ENCODE measurements at places on chromosomes 6 and 20.

GRCh38 chr6:30000156-30000791, 57.9 kb downstream of the HLA-A start:
- DNase-seq, result no peak

DNA sequence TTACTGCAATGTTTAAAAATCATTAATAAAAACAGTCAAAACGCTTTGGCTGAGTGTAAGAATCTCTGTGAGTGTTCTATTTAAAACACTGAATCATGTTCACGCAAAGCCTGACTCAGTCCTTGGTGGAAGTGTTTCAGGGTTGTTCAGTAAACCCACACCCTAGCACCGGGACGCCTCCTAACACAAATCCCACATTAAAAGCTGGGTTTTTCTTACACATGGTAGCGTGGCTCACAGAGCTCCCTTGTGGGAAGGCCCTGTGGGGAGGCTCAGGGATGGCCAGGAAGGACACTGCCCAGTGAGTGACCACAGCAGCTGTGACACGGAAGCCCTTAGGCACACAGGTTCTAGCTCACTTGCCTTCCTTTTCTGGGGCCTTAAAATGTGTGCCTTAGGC, 80.2 kb downstream of the GMPR start:
- DNase-seq, result no peak

- no peak for DNase-seq
These were observed 9.2 kb downstream of the ENTPD6 start for GRCh38 chr20:25204550-25205276.

DNA sequence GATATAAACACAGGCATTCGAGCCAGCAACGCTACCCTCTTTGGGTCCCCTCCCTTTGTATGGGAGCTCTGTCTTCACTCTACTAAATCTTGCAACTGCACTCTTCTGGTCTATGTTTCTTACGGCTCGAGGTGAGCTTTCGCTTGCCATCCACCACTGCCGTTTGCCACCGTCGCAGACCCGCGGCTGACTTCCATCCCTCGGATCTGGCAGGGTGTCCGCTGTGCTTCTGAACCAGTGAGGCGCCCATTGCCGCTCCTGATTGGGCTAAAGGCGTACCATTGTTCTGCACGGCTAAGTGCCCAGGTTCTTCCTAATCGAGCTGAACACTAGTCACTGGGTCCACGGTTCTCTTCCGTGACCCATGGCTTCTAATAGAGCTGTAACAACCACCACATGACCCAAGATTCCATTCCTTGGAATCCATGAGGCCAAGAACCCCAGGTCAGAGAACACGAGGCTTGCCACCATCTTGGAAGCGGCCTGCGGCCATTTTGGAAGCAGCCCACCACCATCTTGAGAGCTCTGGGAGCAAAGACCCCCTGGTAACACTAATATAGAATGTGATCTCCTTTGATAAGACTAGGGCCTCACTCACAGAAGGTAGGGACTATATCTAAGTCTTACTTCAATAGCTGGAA, 973 bp downstream of the UBD start:
- DNase-seq, result no peak

- DNase-seq, result no peak
These were observed 25.5 kb upstream of the MANEA start for GRCh38 chr6:95551678-95552324.

GRCh38 chr6:158561321-158561884, 1.5 kb downstream of the TMEM181 start:
- DNase-seq, result no peak

- DNase-seq, result no peak
These were observed 280.8 kb downstream of the CENPW start for GRCh38 chr6:126620719-126621118.

- no peak for DNase-seq
These were observed 454.8 kb downstream of the PHF3 start for GRCh38 chr6:64090352-64090751.

- DNase-seq, result no peak
These were observed 53.1 kb downstream of the BMP7 start for GRCh38 chr20:57213291-57213690.

GRCh38 chr6:79724816-79725215, 93.7 kb downstream of the SH3BGRL2 start:
- no peak for DNase-seq

GRCh38 chr20:5171064-5171789, 44.4 kb downstream of the CDS2 start:
- no peak for DNase-seq

DNA sequence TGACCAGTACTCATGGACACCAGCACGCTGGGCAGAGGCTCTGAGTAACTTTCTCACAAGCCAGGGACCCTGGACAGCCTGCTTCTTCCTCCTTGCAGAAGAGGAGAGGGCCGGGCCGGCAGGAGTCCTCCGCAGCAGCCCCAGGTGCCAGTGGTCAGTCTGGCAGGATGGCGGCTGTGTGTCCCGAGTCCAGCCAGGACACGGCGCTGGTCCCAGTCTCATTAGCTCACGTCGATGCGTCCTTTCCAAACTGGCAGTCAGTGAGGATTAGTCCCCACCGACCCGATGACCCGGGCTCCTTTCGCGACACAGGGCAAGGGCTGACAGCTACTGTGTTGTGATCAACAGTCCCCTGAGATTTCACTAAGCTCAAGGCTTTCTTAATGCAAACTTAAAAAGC, 267.0 kb downstream of the TAF4 start:
- DNase-seq, result no peak

- no peak for DNase-seq
These were observed 48.7 kb downstream of the YTHDF1 start for GRCh38 chr20:63167026-63167917.

DNA sequence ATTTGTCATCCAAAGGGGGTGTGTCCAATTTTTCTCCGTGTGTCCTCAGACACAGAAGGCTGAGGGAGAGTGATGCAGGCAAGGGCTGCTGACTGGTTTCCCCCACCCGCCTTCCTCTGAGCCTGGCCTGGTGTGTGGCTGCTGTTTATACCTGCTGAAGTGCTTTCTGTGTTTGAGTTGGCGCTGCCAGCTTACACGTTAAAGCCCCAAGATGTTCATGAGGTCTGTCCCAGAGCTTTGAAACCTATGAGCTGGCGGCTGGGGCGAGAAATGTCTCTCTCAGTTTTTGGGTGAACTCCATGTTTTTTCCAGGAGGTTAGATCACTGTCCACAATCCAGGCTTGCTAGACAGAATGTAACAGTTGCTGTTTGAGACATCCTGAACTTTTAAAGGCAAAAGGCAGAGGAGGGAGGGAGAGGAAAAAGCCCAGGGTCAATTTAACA, 69.0 kb upstream of the CCN2 start:
- peak; percentile 3 for DNase-seq

GRCh38 chr6:151068761-151069312, 170.9 kb upstream of the AKAP12 start:
- DNase-seq, result no peak

DNA sequence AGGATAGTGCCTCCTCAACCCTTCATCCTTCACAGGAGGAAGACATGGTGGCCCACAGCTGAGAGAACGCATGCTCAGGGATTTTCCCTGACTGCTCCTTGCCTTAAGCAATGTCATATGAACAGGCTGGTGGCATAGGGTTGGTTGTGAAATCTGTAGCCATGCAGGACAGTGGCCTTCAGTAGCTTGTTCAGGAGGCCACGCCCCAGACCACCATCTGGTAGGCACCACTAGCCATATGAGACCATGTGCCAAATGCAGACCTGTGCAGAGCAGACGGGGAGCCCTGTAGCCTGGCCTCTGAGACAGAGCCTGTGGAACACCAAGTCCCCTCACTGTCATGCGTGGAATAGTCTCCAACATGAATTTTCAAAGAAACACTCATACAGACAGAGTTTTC, 76.5 kb downstream of the ADTRP start:
- no peak for DNase-seq

GRCh38 chr6:31952140-31952805, 6.4 kb downstream of the CFB start:
- no peak for DNase-seq

- DNase-seq, result no peak
These were observed 228.0 kb downstream of the PLCB1 start for GRCh38 chr20:8360035-8360434.

- DNase-seq, result no peak
These were observed 445 bp downstream of the RAB32 start for GRCh38 chr6:146543940-146544615.

- DNase-seq, result no peak
These were observed 12.9 kb downstream of the PHACTR1 start for GRCh38 chr6:12729467-12729866.

GRCh38 chr6:72182337-72183246, 296.2 kb downstream of the RIMS1 start:
- no peak for DNase-seq

DNA sequence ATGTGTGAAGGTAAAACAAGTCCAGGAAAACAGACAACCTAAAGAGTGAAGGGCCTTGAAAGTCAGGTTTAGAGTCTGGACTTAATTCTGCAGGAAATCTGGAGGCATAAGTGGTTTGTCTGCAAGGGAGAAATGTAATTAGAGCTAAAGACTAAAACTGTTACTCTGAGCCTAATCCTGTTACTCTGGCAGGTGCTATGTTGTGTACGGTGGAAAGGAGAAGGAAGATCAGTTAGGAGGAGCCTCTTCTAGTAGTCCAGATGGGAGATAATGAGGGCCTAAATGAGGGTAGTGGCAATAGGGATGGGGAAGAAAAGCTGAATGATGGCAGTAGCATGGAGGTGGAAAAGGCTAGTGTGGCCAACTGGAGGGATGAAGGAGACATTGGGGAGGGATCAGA, 118.5 kb downstream of the PDSS2 start:
- DNase-seq, result no peak

GRCh38 chr20:59190466-59190865, 26.8 kb downstream of the ZNF831 start:
- DNase-seq, result no peak

DNA sequence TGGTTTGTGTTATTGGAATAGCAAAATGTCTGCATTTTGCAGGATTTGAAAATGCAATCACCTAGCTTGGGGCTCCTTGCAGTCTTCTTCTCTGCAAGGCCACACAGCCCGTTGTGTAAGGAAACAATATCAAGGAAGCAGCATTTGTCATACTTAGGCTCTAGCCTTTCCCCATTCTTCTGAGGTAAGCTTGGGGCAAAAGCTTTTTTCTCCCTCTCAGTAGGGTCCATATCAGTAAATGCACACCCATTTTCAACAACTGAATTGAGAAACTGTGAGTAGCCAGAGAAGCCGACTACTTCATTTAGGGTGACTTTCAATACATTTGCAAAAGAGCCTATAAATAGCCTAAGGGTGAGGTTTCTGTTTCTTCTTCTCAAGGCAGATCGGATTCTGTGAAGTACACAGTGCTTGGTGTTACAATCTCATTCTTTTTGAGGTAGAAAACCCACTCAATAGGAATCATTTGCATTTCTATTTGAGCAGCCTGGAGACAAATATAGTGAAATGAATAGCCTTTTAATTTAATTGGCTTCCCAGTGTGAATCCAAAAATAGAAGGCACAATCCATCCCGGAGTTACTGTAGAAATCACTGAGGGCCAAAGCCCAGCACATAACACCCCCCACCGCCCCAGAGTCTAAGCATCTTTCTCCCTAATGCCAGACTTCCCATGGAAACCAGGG, 61.8 kb downstream of the BTBD3 start:
- DNase-seq, result no peak

DNA sequence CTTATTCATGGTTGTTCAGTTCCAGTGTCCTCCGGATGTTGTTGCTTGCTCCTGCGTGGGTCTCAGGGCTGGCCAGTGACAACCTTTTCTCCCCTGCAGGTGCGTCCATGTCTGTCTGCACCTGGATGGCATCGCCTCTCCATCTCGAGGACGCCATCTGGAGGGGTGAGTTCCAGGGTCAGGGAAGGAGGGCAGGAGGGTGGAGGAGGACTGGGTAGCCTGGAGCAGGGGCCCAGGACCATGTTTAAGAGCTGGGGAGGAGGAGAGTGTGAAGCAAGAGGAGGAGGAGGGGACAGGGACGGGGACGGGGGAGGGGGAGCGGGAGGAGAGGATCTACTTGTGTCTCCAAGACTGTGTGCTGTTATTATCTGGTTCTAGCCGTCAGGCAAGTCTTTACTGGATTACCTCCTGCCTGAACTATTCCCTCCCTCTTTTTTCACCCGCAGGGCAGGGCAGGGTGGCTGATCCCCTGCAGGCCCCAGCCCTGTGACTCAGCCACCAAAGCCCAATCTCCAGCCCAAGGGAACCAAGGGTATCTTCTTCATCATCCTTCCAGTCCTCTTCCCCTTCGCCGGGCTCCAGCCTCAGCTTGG, 32.2 kb upstream of the TULP1 start:
- no peak for DNase-seq

- no peak for DNase-seq
These were observed 151.7 kb downstream of the GRIK2 start for GRCh38 chr6:101545191-101545590.

GRCh38 chr6:34242252-34243130, 5.8 kb downstream of the HMGA1 start:
- DNase-seq, result no peak

DNA sequence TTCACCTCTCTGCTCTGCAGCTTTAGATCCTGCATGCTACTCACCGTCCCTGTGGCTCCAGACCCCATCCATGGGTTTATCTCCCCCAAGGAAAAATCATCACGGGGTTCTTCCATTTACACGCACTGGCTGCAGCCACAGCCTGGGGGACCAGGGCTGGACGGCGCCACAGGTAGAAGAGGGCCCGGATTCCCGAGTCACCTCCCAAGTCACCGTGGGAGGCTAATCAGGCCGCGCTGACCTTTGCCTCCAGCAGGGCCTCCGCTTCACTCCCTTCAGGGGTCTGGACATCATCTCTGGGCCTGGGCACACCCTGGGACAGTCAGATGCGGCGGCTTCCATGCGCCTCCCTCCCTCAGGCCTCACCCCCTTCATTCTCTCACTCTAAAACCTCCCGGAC, 47.8 kb upstream of the ENTPD6 start:
- DNase-seq, result no peak

- no peak for DNase-seq
These were observed 5.1 kb upstream of the BPI start for GRCh38 chr20:38298768-38299288.

- DNase-seq, result no peak
These were observed 9.2 kb downstream of the KCNG1 start for GRCh38 chr20:51013577-51014330.

DNA sequence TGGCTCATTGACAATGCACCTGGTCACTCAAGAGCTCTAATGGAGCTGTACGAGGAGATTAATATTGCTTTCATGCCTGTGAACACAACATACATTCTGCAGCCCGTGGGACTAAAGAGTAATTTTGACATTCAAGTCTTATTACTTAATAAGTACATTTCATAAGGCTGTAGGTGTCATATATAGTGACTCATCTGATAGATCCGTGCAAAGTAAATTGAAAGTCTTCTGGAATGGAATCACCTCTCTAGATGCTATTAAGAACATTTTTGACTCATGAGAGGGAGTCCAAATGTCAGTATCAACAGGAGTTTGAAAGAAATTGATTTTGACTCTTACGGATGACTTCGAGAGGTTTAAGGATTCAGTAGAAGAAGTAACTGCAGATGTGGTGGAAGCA, 267.9 kb downstream of the CLVS2 start:
- no peak for DNase-seq

GRCh38 chr6:119182875-119183274, 104.4 kb upstream of the FAM184A start:
- no peak for DNase-seq

DNA sequence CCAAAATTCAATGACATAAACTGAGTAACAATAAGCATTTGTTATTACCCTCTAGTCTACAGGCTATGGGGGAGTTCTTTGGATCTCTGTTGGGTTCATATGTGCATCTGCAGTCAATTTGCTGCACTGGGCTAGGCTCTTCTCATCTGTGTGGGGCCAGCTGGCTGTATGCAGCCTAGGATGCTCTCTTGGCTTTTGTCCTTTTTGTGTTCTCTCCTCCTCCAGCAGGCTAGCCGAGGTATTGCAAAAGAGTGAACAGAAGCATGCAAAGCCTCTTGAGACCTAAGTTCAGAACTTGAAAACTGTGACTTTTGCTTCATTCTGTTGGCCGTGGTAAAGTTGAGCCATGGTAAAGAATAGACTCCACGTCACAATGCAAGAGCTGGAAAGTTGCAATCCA, 62.8 kb upstream of the FOXO3 start:
- DNase-seq, result peak; percentile 2
